ENCODE measurements at places on chromosomes 2 and 18.

DNA sequence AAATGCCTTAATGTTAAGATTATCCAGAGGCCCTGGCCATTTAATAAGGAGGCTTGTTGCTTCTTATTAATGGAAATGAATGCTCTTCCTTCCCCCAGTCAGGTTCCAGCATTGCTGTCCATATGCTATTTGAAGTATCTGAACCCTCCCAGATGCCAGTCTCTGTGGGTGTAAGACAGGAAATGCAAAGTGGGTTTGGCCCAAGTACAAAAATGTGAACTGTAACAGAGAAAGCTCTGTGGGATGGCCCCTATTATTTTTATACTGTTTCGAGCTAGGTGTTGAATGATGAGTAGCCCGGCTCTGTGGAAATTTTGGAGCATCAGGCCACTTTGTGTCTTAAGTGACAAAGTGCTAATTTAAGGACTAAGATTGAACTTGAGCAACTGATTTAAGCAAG lies 141.0 kb downstream of the UXS1 start:
- DNase-seq, result no peak

GRCh38 chr2:174729797-174730697 lies 34.2 kb downstream of the CHRNA1 start:
- DNase-seq, result peak; percentile 4

DNA sequence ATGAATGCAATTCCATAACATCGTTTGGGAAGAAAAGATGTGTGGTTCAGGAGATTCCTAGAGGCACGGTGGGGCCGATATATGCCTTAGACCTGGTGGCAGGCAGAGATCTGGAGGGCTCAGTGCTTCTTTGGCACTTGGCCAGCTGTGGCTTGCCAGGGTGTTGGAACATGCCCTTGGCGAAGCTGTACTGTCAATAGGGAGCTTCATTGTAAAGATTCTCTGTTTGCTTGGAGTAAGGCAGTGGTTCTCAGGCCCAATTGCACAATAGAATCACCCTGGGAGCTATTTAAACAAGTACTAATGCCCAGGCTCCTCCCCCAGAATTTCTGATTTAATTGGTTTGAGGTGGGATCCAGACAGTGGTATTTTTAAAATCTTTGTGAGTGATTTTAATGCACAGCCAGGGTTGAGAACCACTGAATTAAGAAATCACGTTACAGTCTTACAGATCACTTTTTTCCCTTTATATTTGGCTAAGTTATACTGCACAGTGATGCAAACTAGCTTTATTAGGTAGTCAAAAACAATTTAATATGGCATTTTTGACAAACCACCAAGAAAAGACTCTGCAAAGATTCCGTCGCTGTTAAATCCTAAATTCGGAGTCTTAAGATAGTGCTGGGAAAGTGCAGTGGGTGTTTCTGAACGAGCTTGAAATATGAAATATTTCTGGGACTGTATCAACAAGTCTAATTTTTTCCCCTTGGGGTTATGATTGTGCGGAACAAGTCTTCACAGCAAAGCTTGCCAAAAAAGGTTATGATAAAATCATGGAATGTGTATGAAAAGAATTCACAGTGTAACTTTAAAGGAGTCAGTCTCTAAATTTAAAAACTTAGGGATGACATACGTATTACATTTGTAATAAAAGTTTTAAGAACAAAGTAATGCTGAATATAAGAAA lies 78.0 kb downstream of the CRIM1 start:
- DNase-seq, result no peak

GRCh38 chr2:55165626-55166025 lies 66.5 kb downstream of the CLHC1 start:
- no peak for DNase-seq

GRCh38 chr2:236882930-236883329 lies 202.8 kb upstream of the COPS8 start:
- DNase-seq, result no peak

DNA sequence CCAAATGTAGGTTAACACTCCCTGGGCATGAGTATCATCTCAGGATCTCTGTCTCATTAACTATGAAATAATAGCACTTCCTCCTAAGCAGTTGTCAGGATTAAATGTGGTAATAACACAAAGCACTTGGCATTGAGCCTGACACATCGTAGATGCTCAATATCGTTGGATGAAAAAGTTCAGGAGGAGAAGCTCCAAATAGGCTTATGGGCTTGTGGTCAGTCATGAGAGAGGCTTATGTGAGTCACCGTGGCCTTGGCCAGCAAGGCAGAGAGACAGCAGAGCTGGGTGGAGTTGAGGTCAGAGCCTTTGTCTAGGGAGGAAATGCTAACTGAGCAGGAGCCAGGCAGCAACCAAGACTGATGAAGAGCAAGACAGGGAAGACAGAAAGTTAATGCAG lies 68.3 kb upstream of the PPM1B start:
- no peak for DNase-seq

- no peak for DNase-seq
These were observed 328.9 kb upstream of the NT5C1B start for GRCh38 chr2:18918280-18918679.

GRCh38 chr2:103959174-103960128 lies 894.5 kb upstream of the POU3F3 start:
- DNase-seq, result peak; percentile 15

GRCh38 chr2:72718876-72719275 lies 107.0 kb downstream of the EXOC6B start:
- DNase-seq, result no peak

DNA sequence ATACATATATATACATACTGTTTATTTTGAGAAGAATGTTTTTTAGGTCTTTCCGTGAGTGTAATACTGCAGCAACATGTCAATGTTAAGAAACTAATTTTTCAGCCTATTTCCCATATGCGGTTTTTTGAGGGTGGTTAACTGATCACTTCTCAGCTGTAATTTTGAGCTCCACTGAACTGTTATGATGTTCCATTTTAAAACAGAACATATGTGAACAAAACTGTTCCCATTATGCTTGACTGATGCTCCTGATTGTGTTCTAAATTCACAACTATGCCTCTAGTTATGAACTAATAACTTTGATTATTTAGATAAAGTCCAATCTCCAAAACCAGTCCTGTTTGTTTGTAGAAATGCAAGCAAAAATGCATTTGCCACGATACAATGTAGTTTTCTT lies 511.2 kb upstream of the FSIP2 start:
- no peak for DNase-seq

GRCh38 chr2:205902041-205902899 lies 183.7 kb downstream of the INO80D start:
- peak; percentile 46 for DNase-seq

- no peak for DNase-seq
These were observed 51.6 kb downstream of the APOB start for GRCh38 chr2:20992201-20992711.

DNA sequence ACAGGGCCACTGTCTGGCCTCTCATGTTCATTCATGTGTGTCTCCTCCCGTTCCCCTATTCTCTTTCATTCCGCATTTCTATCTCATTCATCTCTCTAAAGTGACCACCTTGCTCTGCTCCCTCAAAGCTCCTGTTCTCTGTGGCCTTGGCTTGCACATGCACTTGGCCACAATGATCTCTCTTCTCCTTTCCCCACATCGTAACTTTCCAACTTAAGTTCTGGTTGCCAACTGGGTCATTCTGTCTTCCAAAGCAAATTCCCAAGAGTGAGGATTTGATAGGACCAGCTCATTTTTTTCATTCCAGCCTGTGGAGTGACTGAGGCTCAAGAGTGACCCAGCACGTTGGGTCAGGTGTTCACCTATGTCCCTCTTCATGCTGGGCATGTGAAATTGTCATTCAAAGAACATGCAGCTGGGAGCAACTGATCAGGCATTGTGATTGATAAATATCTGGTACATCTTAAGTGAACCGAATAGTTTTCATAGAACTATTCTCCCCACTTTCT lies 14.3 kb upstream of the ITGA6 start:
- peak; percentile 21 for DNase-seq

GRCh38 chr2:73293534-73294171 lies at the start of gene EGR4:
Gene EGR4 (minus strand): TSS chr2:73293548. CDS start chr2:73293317, 231 bp downstream.
- peak; percentile 48 for DNase-seq

DNA sequence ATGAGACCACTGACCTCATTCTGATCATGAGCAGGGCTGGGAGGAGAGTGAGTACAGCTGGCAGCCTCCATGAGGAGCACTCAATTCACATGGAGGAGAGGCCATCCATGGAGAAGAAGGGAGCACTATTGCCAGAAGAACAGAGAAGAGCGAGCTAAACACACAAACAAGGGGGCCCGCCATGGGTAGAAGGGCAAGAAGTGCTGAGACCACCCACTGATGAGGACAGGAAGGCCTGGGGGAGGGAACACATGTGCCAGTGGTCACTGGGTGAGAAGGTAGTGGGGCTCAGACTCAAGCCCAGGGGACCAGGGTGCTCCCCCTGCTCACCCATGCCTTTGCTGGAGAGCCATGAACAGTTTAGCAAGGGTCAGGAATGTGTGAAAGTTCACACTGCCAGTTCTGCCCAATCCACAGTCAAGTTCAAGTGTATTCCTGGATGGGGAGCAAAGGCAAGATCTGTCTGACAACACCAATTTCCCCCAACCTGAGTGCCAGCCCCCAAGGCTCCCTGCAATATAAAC lies 57.7 kb downstream of the TTC32 start:
- no peak for DNase-seq

- no peak for DNase-seq
These were observed 39.7 kb upstream of the SALL3 start for GRCh38 chr18:78939734-78940494.

DNA sequence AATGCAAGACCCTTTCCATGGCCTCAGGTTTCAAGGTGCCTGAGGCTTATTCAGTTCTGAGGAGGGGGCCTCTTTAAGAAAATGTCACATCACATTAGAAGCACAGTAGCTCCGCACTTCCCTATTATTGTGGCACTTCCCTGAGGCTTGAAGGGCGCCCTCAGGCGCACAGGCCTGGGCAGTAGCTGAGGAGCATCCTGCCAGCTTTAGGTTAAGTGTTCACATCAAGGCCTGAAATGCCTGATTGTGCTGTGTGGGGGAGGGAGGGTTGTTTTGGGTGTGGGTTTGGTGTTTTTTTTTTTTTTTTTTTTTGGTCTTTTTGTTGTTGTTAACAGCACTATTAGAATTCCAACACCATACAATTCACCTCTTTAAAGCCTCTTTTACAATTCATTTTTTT lies 107.9 kb downstream of the CABLES1 start:
- peak; percentile 33 for DNase-seq

DNA sequence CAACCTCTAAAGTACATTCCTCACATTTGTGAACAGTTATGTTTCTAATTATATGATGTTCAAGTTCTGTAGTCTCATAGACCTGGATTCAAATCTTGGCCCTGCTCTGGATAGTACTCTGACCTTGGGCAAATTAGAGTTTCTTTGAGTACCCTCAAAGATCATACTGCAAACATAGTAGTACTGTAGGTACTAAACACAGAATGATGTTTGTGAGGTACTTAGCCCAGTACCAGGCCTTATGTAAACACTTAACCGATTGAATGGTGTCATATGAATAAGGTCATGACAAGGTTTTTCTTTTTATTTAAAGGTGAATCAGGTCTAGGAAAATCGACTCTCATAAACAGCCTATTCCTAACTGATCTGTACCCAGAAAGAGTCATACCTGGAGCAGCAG lies 19.1 kb downstream of the SEPTIN2 start:
- no peak for DNase-seq

GRCh38 chr2:183021613-183022012 lies 16.6 kb downstream of the NCKAP1 start:
- DNase-seq, result no peak

- DNase-seq, result no peak
These were observed 81.0 kb downstream of the EPC2 start for GRCh38 chr2:148725564-148725963.

- DNase-seq, result no peak
These were observed 26.8 kb upstream of the CYP27A1 start for GRCh38 chr2:218755198-218755566.

DNA sequence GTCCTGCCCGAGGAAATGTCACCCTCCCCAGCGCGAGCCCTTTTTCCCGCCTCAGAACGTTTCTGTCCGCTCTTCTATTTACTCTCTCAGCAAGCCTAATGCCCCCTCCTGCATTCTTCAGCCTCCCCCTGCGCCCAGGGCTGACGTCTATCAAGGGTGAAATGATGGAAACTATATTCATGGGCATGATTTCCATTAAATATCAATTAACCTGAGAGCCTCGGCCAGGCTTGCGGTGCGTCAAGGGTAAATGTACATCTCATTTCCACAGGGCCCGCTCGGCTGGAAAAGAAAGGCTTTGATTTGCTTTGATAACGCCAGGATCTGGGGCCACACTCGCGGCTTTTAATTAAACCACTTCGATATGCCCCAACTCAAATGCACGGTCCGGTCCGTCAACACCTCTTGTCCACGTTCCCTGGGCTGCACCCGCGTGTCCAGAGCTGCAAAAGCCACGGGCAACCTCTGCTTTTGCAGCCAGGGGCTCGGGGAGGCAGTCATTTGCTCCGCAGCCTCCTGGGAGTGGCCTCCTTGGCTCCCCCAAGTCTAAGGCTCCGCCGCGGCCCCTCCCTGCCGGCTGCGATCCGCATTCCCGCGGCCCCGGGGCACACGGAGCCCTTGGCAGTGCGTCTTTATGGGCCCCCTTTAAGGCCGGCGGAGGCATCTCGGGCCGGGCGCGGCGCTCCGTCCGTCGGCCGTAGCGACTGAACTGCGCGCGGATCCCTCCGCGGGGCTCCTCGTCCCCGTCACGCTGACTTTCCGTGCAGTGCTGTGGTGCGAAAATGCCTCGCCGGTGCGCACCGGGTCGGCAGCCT lies at the start of gene HOXD8:
TSS of gene HOXD8 (plus strand) at position 724 of the 815 bp plus-strand sequence. CDS start 662 bp downstream, outside the sequence.
- DNase-seq, result no peak

DNA sequence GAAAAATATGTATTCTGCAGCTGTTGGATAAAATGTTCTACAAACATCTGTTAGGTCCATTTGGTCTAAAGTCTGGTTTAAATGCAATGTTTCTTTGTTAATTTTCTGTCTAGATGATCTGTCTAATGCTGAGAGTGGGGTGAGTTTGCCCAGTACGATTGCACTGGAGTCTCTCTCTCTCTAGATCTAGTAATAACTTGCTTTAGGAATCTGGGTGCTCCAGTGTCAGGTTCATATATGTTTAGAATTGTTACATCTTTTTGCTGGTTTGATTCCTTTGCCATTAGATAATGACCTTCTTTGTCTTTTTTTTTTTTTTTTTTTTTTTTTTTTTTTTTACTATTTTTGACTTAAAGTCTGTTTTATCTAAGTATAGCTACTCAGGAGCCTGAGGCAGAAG lies 10.4 kb downstream of the GCC2 start:
- DNase-seq, result no peak

DNA sequence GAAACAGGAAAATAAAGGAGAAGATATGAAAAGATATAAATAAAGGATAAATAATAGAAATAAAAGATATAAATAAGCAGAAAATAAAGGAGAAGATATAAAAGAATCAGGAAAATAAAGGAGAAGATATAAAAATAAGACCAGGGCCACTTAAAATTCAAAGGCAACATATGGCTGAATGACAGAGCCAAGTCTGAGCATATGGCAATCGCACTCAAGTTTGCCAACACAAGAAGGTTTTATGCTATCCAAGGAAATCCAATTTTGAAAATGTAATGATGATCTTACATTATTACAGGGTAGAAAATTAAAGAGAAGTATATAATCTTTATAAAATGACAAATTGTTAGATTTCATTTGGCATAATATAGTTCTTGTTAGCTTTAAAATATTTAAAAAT lies 33.6 kb downstream of the USP40 start:
- DNase-seq, result no peak
